ENCODE measurements at places on chromosomes 1 and 21. TPM values are rescaled to one million over a fixed set of nuclear protein-coding genes. Genes with fewer than 3 reads are reported as not detected.

GRCh38 chr1:170213596-170213995 is 67.8 kb downstream of the NTMT2 start:
- DNase-seq, result no peak
- H3K27ac ChIP-seq, result no peak overlapping the region
- H3K27me3 ChIP-seq, result no peaks in the 10 kb centered on the region
- H3K4me3 ChIP-seq, result no peak overlapping the region

GRCh38 chr1:37602750-37603694 is 7.3 kb upstream of the GNL2 start:
- peaks cover 3% of the 10 kb centered on the region for H3K27me3 ChIP-seq
- no peaks in the 10 kb centered on the region for H3K4me1 ChIP-seq
- H3K4me3 ChIP-seq, result no peak overlapping the region
- no peaks in the 10 kb centered on the region for H3K36me3 ChIP-seq

C1QC gene
- total RNA-seq, result not detected

DNA sequence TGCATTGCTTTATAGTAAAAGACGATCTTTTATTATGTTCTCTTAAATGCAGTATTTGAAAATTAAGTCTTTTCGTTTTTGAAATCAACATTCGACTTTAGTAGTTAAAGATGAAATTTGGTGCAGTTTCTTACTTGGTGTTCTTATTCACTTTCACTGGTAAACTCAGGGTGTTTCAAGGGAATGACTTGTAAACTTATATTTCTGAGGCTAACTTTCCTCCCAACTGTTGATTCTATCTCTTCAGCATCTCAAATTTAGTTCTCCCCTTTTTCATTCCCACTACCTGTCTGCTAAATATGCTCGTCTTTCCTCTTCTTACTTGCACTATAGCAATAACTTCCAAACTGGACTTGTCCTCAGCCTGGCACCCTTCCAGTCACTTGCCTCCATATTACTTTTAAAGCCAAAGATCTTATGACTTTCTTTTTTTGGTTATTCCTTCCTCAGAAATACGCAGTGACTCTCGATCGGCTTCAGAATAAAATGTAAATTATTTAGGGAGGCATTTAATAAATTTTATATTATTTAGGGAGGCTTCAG is 988 bp downstream of the SLC35A3 start:
- peaks cover 9% of the 10 kb centered on the region for H3K27me3 ChIP-seq
- peaks cover 4% of the 10 kb centered on the region for H3K36me3 ChIP-seq
- DNase-seq, result no peak
- H3K27ac ChIP-seq, result peak overlapping the region; percentile 80
- peak overlapping the region; percentile 100 for H3K4me3 ChIP-seq

PLOD1 gene
- 173 TPM for total RNA-seq

GUCA2B gene
- not detected for total RNA-seq

AIRE gene
- total RNA-seq, result not detected

GRCh38 chr21:44755227-44755626 is 43.9 kb upstream of the TSPEAR start:
- no peak overlapping the region for H3K27ac ChIP-seq
- DNase-seq, result no peak
- no peak overlapping the region for H3K4me3 ChIP-seq
- H3K4me1 ChIP-seq, result peaks cover 11% of the 10 kb centered on the region
- peaks cover 6% of the 10 kb centered on the region for H3K27me3 ChIP-seq

LBR gene
- 178 TPM for total RNA-seq

- H3K4me1 ChIP-seq, result peaks cover 25% of the 10 kb centered on the region
- H3K36me3 ChIP-seq, result peaks cover 40% of the 10 kb centered on the region
- H3K27ac ChIP-seq, result no peak overlapping the region
- peaks cover 3% of the 10 kb centered on the region for H3K27me3 ChIP-seq
- no peak for DNase-seq
Measured at GRCh38 chr21:37509802-37510393, 143.3 kb downstream of the DYRK1A start.

DNA sequence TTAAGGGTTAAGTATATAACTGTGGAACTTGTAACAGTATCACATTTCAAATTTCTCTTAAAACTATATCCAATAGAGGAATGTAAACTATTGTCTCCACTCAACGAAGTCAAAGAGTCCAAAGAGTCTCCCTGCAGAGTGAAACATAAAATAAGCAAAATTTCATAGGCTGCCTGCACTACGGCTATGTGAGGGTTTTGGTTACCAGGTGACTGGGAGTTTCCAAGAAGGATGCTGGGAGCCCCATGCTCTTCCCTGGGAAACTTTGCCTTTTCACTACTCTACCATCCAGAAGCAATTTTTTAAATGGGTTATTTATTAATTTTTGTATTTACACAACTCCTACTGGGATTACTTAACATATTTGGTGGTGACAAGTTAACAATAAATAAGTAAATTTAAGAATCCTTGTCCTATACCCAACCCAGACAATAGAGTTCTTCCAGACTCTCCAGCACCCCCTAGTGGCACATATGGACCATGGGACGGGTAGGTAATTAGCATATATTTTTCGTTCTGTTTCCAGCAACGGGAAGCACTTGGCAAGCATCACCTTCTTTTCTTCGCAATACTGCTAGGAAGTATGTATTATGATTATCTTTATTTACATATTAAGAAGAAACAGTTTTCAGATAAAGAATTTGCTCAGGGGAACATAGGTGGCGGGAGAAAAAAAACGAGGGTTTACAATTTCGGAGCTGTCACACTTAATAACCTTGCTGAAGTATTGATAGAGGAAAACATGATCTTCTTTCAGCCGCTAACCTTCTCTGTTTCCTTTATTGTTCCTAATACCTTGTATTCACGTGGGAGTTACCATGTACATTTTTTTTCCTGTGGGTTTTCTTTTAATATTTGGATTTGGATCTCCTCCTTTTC is 3.5 kb downstream of the FMO2 start:
- no peak overlapping the region for H3K27ac ChIP-seq
- peak; percentile 45 for DNase-seq
- no peaks in the 10 kb centered on the region for H3K36me3 ChIP-seq
- H3K4me3 ChIP-seq, result no peak overlapping the region
- no peaks in the 10 kb centered on the region for H3K27me3 ChIP-seq

DNA sequence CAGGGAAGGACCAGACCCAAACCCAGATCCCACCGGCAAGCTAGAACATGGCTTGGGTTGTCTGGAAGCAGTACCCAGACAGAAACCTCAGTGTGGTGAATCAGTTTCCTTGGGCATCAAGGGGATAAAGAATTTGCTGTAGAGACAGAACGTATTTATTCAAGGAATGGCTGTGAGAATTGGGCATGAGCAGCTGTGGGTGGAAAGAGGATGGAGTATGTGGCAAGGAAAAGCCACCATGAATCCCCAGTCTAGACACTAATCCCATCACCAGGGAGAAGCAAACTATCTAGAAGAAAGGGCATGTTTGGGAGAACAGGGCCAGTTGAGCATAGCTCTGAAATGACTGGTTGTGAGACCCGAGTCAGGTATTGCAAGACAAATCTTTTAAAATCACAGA is 109.2 kb downstream of the TOMM20 start:
- no peak overlapping the region for H3K27ac ChIP-seq
- DNase-seq, result no peak
- H3K36me3 ChIP-seq, result no peaks in the 10 kb centered on the region
- H3K27me3 ChIP-seq, result peaks cover 2% of the 10 kb centered on the region

- no peak for DNase-seq
- H3K4me1 ChIP-seq, result peaks cover 10% of the 10 kb centered on the region
- no peaks in the 10 kb centered on the region for H3K36me3 ChIP-seq
Measured at GRCh38 chr1:51649593-51650091, 32.8 kb downstream of the OSBPL9 start.

GRCh38 chr1:228104526-228105269 is 1.6 kb upstream of the C1orf35 start:
- DNase-seq, result no peak
- peak overlapping the region; percentile 92 for H3K4me3 ChIP-seq
- peaks cover 11% of the 10 kb centered on the region for H3K36me3 ChIP-seq
- H3K4me1 ChIP-seq, result peaks cover 19% of the 10 kb centered on the region
- H3K27me3 ChIP-seq, result peaks cover 13% of the 10 kb centered on the region

DONSON gene
- 18.0 TPM for total RNA-seq

DNA sequence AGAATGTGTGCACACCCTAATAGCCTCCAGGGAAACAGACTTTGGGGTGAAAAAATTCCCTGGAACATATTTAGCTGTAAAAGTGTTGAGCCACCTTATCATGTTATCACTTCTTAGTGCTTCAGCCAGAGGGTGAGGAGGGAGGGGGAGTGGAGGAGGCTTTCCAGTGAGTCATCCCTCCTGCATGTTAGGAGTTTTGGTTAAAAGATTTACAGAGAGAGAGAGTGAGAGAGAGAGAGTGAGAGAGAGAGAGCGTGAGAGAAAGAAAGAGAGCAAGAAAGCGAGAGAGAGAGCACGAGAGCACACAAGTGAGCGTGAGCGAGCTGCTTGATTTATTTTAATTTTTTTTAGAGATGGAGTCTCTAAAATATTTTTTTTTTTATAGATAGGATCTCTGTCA is 13.5 kb upstream of the CACNA1E start:
- peaks cover 6% of the 10 kb centered on the region for H3K27me3 ChIP-seq
- no peak overlapping the region for H3K4me3 ChIP-seq
- no peak for DNase-seq
- H3K4me1 ChIP-seq, result no peaks in the 10 kb centered on the region

PARS2 gene
- total RNA-seq, result 6.5 TPM

GRCh38 chr1:184399192-184399847 is 12.5 kb downstream of the C1orf21 start:
- H3K36me3 ChIP-seq, result no peaks in the 10 kb centered on the region
- H3K27me3 ChIP-seq, result peaks cover 1% of the 10 kb centered on the region
- no peaks in the 10 kb centered on the region for H3K4me1 ChIP-seq
- no peak for DNase-seq
- H3K4me3 ChIP-seq, result no peak overlapping the region
- no peak overlapping the region for H3K27ac ChIP-seq

MUTYH gene
- 31.5 TPM for total RNA-seq

DNA sequence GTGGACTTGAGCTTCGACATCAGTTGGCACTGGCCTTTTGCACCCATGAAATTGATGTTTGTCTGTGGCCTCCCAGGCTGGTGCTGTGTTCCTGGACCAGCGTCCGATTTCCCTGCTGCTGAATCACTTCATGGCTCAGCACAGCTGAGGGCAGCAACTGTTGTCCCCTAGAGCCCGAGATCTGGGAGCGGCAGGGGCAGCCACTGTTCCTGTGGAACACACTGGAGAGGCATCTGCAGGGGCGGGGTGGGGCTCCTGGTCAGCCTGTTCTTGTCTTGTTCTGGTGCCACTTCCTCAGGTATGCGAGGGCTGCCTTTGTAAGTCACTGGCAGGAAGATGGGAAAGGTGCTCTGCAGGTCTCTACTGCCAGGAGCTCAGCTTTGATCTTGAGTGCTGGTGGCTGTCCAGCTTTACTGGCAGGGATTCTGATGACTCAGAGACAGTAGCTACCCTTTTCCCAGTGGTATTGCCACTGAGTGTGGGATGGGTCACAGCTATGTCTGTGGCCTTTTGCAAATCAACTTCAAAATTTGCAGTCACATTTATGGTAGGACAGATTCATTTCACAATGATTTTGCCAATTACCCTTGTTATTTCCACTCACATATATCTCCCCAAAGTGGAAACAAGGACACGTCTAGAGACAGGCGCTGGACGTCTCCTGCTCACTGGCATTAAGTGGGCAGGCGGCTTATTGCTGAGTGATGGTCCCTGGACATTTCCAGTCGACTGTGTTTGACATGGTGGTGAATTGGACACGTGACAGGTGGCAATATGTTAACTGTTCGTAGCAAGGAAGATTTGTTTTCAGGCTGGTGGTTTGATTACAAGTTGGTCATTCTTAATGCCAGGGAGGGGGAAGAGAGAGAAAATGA is 15.3 kb downstream of the AGPAT3 start:
- no peak overlapping the region for H3K4me3 ChIP-seq
- H3K27ac ChIP-seq, result no peak overlapping the region
- H3K4me1 ChIP-seq, result peaks cover 4% of the 10 kb centered on the region
- H3K27me3 ChIP-seq, result peaks cover 2% of the 10 kb centered on the region
- DNase-seq, result no peak

GRCh38 chr21:39616211-39616772 is 3.6 kb downstream of the B3GALT5 start:
- H3K4me3 ChIP-seq, result no peak overlapping the region
- H3K36me3 ChIP-seq, result peaks cover 9% of the 10 kb centered on the region
- no peak overlapping the region for H3K27ac ChIP-seq
- peaks cover 33% of the 10 kb centered on the region for H3K4me1 ChIP-seq
- peaks cover 4% of the 10 kb centered on the region for H3K27me3 ChIP-seq

- no peak for DNase-seq
- peaks cover 3% of the 10 kb centered on the region for H3K27me3 ChIP-seq
- peaks cover 4% of the 10 kb centered on the region for H3K4me1 ChIP-seq
- H3K36me3 ChIP-seq, result no peaks in the 10 kb centered on the region
- H3K4me3 ChIP-seq, result no peak overlapping the region
Measured at GRCh38 chr21:37300114-37300751, 33.1 kb upstream of the VPS26C start.

GPR52 gene
- 0.67 TPM for total RNA-seq

DNA sequence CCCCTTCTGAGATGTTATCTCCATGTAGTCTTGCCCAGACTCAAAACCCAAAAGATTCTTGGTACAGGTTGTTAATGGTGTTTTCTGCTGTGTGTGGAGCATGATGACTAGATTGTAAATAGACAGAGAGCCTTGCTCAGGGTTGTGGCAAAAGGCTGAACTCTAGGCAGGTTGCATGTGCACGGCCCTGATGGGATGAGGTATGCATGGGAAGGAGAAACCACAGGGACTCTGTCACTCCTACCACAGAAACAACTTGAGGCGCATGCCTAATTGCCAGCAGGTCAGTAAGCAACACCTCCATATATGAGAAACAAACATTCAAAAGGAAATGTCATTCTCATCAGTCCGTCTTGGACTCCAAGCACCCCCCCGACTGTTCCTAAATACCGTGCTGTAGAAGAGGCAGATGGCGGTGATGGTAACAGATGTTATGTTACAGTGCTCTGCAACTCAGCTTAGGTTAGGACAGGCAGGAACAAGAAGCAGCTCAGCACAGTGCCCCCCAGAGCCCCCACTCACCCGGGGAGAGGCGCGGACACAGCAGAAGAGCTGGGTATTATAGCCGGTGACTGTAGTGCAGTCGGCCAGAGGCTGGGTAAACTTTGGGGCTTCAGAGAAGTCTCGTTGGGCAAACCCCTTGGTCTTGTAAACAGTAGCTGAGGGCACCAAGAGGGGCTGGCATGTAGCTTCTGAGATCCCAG is 10.9 kb downstream of the MYBPHL start:
- no peak overlapping the region for H3K27ac ChIP-seq
- peaks cover 7% of the 10 kb centered on the region for H3K27me3 ChIP-seq
- H3K4me3 ChIP-seq, result no peak overlapping the region

CLCA1 gene
- total RNA-seq, result not detected

DNA sequence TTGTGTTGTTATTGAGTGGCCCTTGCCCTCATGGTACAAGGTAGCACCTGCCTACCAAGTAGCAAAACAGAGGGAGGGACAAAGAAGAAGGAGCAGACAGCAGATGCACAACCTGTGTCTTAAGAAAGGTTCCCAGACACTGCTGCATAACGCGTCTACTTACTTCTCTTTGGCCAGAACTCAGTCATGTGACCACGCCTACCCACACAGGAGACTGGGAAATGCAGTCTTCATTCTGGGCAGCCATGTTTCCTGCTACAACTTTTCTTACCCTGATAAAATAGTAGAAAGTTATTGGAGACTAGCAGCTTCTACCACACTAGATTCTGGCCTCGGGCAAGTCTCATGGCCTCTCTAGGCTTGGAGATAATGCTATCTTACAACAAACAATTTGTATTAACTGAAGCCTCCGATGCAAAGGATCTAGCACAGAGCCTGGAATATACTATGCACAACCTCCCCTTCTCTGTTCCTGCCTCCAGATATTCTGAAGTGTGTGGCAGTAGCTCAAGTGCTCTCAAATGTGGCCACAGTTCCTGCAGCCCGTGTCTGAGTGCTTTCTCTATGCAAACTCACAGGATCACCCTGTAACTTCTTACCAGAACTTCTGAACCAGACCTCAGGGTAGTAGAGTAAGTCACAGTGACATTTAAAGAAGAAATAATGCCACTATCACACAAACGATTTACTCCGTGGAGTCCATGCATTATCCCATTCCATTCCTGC is 34.1 kb upstream of the BTG2 start:
- H3K27ac ChIP-seq, result no peak overlapping the region
- H3K4me1 ChIP-seq, result peaks cover 3% of the 10 kb centered on the region
- H3K4me3 ChIP-seq, result no peak overlapping the region
- DNase-seq, result no peak

Measured in endothelial cell (in vitro differentiated cells).